GM04504 (cell line): ENCODE measurements at places on chromosomes 2 and 18.
A peak's percentile ranks its signal among the peaks of the same experiment; 100 is the strongest.

GRCh38 chr2:216857131-216857550 lies 2.7 kb downstream of the TNP1 start:
- DNase-seq = peak; percentile 10

- no peak for DNase-seq
Observed at GRCh38 chr2:66699793-66700676, 265.1 kb downstream of the MEIS1 start.

GRCh38 chr2:138155304-138155703 lies 191.0 kb downstream of the HNMT start:
- no peak for DNase-seq

GRCh38 chr2:195486987-195487644 lies 169.9 kb upstream of the SLC39A10 start:
- peak; percentile 24 for DNase-seq

GRCh38 chr2:233974530-233975071 lies 57.4 kb downstream of the TRPM8 start:
- DNase-seq = peak; percentile 90

- no peak for DNase-seq
Observed at GRCh38 chr2:227462972-227463931, 8.7 kb upstream of the AGFG1 start.

DNA sequence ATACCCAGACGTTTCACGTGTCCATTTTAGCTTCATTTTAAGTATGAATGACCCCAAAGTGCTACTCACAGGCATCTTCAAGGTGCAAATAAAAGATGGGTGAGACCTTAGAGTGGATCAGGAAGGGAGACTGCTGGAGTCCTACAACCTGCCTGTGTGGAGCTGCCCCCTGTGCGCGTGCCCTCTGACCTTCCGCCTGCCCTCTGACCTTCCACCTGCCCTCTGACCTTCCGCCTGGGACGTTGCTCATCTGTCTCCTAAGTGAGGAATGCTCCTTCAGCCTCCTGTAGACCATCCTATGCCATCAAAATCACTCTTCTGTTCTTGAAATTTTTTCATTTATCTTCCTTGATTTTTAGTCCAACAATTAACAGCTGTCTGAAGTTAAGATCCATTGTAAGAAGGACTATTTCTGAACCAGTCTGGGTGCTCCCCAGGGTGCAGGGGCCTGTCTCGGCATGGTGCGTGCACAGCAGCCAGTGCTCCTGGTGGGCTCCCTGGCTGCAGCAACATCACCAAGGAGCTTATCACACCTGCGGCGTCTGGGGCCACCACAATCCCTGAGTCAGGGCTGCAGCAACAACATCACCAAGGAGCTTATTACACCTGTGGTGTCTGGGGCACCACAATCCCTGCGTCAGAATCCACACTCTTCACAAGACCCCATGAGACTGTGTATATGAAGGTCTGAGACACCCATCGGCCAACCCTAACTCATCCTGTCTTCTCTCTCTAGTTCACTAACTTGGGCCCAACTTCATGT lies 86.0 kb downstream of the TPO start:
- no peak for DNase-seq

DNA sequence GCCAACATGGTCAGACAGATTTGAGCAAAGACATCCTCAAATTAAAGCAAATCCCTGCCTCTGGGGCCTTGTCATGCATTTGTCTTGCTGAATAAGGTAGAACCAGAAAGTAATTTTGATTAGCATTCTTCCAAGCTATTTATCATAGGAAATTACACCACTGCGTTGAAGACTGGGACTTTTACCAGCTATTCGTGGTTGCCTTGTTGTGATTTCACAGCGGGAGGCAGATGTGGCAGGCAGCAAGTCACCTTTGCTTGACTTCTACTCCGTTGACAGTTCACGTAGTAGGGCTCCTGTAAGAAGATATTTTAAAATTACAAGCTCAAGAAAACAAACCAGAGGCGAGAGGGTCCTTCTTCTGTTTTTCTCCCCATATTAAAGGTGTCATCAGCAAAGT lies 80.6 kb downstream of the EN1 start:
- DNase-seq = no peak

GRCh38 chr2:150188800-150189199 lies 298.7 kb downstream of the RND3 start:
- DNase-seq = no peak

- DNase-seq = no peak
Observed at GRCh38 chr2:153230977-153231376, 247.6 kb downstream of the RPRM start.

DNA sequence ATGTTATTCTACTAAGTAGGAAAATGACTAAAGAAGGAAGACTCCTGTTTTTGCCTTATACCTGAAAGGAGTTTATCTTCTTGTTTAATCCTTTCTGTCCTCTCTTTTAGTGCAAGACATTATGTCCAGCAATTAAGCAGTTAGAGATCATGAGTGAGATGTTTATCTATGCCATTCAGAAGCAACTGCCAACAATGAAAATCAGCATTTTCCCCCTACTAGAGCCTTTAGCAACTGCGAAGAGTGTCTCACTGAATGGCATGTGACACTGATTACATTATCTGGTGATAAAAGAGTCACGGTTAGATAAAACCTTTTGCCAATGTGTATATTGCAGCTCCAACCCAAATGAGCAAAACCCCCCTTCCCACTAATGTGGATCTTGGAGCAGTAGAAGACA lies 357.7 kb upstream of the SYT4 start:
- DNase-seq = no peak

GRCh38 chr2:8239531-8240088 lies 442.2 kb upstream of the ID2 start:
- no peak for DNase-seq

- no peak for DNase-seq
Observed at GRCh38 chr18:40821596-40822243, 1133.3 kb upstream of the PIK3C3 start.

DNA sequence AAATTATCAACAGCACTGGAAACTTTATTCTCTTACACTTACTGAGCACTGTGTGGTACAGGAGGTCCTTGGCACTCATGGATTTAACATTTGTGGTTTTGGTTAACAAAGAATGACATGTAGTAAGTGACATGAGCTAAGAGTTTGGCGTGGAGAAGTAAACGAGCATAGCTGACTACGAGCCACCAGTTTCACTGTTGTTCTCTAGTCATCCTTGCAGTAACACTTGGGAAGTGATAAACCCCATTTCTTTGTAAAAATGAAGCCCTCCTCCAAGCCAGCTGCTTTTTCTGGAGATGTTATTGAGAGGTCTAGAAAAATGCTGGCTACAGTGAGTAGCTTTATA lies 32.7 kb downstream of the QPCT start:
- no peak for DNase-seq

DNA sequence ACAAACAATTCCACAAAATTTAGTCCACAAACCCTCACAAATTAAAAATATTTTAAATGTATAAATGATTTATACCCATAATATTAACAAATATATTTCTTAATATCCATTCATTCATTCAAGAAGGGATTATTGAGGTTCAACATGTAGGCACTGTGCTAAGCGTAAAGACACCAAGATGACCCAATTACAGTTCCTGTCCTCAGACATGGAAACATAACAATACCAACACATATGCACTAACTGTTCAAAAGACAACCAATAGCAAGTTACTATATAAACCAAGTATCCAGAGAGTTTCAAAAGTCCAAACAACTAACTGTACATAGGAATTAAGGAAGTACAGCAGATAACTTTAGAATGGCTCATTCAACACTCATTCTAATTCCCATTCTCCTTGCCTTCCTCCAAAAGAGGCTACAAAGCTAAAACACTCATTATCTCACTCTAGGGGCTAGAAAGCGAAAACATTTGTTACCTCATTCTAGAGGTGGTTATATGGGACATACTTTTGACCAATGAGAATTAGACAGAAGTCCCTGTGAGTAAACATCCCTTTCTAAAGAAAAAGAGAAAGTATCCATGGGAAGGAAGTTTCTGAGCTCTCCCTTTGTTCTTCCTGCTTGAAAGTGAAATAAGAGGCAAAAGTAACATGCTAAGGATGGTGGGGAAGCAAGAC lies 292.4 kb downstream of the ZEB2 start:
- DNase-seq = no peak

DNA sequence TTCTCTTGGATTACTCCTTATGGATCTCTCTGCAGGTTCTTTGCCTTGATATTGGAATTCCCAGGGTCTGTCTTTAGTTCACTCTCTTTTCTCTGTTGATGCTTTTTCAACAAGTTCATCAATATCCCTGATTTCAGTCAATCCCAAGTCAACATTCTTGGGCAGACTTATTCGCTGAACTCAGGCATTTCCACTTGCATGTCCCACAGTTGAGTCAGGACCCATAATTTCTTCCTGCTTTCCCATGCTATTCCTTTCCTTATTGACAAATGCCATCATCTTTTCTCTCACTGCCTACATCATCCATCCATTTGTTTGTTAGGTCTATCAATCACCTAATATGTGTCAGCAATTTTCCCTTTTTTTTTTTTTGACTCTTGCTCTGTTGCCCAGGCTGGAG lies 11.6 kb downstream of the GPD2 start:
- no peak for DNase-seq

DNA sequence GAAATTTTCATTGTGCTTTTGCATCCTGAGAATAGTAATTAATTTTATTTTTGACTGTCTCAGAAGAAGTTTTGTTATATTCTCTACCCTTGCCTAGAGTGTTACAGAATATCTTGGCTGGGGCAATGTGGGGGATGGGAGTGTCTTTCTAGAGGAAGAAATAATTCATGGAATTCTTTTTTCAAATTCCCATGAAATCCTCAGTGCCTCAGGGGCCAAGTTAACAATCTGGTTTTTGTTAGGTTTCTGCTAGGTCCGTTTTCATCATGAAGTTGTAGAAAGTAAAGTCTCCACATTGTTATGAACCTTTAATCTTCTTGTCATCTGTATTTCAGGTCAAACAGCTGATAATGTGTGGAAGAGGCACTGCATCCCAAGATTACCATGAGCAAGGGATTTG lies 145.6 kb upstream of the GYPC start:
- no peak for DNase-seq

DNA sequence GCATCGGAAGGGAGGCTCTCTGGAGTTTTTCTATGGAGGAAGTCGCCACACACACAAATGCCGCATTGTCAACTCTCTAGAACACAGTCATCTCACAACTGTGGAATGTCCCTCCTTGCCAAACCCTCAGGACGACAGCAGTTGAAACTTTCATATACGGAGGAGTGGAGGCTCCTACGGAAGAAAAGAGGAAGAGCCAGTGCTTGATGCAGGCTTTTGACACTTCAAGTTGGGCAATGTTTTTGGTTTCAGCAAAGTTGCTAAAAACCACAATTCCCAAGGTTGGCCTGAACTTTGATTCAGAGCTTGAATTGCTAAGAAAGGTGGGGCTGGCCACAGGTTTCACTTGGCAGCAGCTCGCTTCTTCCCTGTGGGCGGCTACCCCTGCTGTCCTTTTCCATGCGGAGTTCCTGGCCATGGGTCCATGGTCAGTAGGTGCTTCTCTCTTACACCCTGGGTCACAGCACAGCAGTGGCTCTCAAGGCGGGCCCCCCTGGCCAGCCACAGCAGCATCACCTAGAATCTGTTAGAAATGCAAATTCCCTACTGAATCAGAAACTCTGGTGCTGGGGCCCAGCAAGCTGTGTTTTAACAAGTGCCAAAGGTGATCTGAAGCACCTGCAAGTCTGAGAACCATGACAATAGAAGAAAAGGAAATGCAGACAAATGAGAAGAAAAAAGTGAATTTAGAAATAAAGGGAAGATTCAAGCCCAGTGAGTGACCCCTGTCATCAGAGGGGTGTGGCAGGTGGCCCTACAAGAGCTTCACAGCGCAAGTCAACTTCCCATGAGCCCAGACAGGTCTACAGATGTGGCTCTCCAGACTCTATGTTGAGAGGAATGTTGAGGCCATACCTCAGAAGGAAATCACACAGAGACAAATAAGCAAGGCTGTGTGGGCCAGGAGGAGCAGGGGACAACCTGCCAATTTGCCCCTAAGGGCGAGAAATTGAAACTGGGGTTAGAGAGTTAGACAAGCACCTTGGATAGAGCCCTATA lies 856.4 kb downstream of the RNF144A start:
- no peak for DNase-seq

DNA sequence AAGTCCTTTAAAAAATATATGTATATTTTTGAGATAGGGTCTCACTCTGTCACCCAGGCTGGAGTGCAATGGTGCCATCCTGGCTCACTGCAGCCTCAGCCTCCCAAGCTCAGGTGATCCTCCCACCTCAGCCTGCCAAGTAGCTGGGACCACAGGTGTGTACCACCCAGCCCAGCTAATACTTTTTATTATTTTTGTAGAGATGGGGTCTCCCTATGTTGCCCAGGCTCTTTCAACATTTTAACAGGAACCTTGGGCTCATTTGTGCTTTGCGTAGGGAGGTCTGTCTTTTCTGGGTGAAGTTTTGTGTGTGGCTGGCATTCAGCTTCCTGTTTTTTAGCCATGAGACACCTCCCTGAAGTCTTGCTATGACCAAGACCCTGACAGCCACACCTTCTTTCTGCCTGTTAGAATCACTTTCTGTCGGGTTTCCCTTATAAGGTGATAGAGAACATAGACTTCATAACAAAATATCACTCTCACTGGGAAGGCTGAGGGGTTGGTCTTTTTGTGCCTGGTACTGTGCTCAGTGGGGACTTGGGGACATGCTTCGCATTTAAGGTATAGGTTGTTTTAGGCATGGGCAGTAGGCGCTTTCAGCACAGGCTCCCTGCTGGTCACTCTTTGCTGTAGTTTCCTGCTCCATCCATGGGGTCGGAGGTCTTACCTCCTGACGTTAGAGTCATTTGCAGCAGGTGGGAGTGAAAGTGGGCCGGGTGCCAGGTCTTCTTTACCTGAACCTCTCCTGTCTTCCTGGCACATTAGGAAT lies 3.4 kb downstream of the RAB31 start:
- no peak for DNase-seq

GRCh38 chr2:219045937-219046550 lies 4.7 kb upstream of the CFAP65 start:
- DNase-seq = no peak

GRCh38 chr2:224869601-224870233 lies 153.6 kb upstream of the CCDC195 start:
- DNase-seq = peak; percentile 77

GRCh38 chr18:49639643-49640391 lies 78.0 kb downstream of the LIPG start:
- DNase-seq = no peak

DNA sequence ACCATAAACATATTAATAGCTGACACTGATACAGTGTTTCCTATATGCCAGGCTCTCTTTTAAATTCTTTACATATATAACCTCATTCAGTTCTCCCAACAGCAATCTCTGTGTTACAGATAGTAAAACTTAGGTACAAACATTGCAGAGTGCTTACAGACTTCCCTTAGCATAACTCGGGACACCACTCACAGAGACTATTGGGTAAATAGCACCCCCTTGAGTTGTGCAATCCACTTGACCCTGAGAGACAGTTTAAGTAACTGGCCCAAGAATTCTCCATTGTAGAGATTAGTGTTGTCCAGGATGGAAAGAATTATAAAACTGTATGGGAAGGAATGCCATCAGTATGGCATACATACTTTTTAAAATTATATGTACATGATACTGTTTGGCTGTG lies 110.1 kb downstream of the POLE4 start:
- DNase-seq = no peak

- DNase-seq = no peak
Observed at GRCh38 chr18:11993264-11993916, 12.1 kb downstream of the IMPA2 start.

- peak; percentile 9 for DNase-seq
Observed at GRCh38 chr2:24793761-24794435, 673 bp downstream of the CENPO start.
